ENCODE measurements at places on chromosomes 7 and 10. TPM values are rescaled to one million over a fixed set of nuclear protein-coding genes. Genes with fewer than 3 reads are reported as not detected.

The CYP3A7 gene
- total RNA-seq: 1.5 TPM

The LRRC18 gene
- not detected for total RNA-seq

The DRGX gene
- not detected for total RNA-seq

The MMP21 gene
- 0.59 TPM for total RNA-seq

The FGL2 gene
- 62.1 TPM for total RNA-seq

The TET1 gene
- total RNA-seq: 6.9 TPM

The HOXA6 gene
- 7.9 TPM for total RNA-seq

The SPDYE8 gene
- not detected for total RNA-seq

The VWA2 gene
- 8.0 TPM for total RNA-seq

The SLC13A4 gene
- total RNA-seq: 0.29 TPM

The ELAPOR2 gene
- 34.7 TPM for total RNA-seq

DNA sequence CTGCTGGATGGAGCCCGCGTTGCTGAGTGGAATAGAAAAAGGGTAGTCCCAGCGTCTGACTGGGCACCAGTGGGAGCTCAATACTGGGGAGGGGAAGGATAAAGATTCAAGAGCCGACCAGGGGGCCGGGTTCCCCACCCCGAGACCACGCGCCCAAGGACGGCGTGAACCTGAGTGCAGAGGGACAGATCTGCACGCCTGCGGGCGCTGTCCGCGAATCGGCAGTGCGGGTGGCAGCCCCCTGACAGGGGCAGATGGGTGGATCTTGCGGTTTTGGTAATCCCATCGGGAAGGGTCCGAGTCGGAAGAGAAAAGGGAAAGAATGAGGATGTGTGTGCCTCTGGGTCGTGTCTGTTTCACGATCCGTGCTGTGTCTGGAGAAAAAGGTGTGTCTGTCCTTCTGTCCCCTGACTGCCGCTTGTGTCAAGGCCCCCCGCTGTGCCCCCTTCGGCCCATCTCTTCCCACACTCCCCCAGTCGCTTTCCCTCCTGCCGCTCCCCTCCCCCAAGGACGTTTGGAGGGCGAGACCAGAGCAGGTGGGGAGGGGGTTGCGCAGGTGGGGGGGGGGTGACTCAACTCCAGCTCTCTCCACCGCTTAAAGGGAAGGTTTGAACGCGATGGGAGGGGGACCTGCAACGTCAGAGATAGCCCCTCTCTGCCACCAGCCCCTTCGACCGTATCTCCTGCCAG lies 734 bp upstream of the VGF start:
- H3K36me3 ChIP-seq: no peaks in the 10 kb centered on the region
- no peak overlapping the region for H3K4me3 ChIP-seq
- no peak for DNase-seq
- no peak overlapping the region for H3K27ac ChIP-seq
- peaks cover 14% of the 10 kb centered on the region for H3K4me1 ChIP-seq

DNA sequence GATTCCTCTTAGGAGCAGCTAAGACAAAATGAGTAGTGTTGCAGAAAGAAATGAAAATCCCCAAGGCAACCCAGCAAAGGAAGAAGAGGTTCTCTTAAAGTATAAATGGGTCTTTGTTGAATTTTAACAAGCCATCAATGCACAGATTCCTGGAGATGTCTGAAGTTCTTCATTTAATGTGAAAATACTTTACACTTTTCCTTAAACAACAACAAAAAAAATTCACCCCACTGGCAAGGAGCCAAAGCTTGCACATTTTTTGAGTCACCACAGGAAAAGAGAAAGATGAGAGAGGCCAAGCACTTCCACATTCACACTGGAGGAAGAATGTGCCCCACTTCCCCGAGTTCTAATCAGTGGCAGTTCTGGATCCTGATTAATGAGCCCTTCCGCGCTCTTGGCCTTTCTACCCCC lies 286.4 kb upstream of the MEOX2 start:
- DNase-seq: no peak
- H3K27ac ChIP-seq: peak overlapping the region; percentile 43
- no peaks in the 10 kb centered on the region for H3K27me3 ChIP-seq
- H3K4me1 ChIP-seq: no peaks in the 10 kb centered on the region
- H3K36me3 ChIP-seq: no peaks in the 10 kb centered on the region

- no peaks in the 10 kb centered on the region for H3K4me1 ChIP-seq
- DNase-seq: no peak
- no peak overlapping the region for H3K27ac ChIP-seq
- H3K4me3 ChIP-seq: no peak overlapping the region
- no peaks in the 10 kb centered on the region for H3K36me3 ChIP-seq
Observed at GRCh38 chr7:68266004-68266579, 1269.5 kb downstream of the TYW1 start.

DNA sequence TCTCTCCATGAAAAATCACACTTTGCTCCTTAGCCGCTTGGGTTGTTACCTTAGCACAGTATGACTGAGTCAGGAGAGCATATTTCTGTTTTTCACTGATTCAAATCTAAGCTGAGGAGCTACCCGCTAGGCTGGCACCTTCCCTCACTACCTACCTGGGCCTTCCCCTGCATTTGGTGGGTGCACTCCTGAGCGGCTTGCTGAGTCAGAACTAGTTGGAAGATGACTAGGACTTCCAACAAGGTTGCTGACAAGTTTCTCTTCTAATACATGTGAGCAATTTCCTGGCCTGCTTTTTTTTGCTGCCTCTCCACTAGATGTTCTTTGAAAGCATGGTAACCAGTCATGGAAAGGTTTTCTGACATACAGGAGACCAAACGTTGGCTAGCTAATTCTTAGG lies 43.8 kb upstream of the SEC61G start:
- H3K4me3 ChIP-seq: no peak overlapping the region
- H3K36me3 ChIP-seq: no peaks in the 10 kb centered on the region
- no peaks in the 10 kb centered on the region for H3K4me1 ChIP-seq
- no peaks in the 10 kb centered on the region for H3K27me3 ChIP-seq

- H3K4me1 ChIP-seq: no peaks in the 10 kb centered on the region
- no peaks in the 10 kb centered on the region for H3K36me3 ChIP-seq
- DNase-seq: no peak
- no peak overlapping the region for H3K4me3 ChIP-seq
- H3K27ac ChIP-seq: no peak overlapping the region
- H3K27me3 ChIP-seq: peaks cover 12% of the 10 kb centered on the region
Observed at GRCh38 chr7:1252540-1253090, 19.9 kb downstream of the UNCX start.

DNA sequence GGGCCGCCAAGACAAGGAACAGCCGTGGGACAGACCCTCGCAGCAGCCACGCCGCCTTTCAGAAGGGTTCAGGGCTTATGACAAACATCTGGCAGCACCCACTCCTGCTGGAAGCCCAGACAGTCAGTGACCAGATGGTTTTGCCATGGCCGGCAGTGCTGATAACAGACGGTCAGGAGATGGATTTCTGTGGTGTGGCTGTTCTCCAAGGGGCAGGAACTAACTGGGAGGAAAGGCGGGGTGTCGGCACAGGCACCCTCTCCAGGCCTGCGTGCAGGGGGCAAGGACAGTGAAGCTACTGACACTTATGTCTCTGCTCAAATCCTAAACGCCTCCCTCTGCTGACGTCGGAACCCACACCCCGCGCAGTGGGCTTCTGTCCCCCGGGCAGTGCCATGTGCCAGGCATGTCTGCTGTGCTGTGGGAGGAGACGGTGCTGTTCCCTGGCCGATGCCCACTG lies 416.1 kb downstream of the DNAJB6 start:
- no peak overlapping the region for H3K4me3 ChIP-seq
- H3K4me1 ChIP-seq: no peaks in the 10 kb centered on the region
- DNase-seq: no peak
- no peak overlapping the region for H3K27ac ChIP-seq
- H3K27me3 ChIP-seq: no peaks in the 10 kb centered on the region

- no peak overlapping the region for H3K4me3 ChIP-seq
- no peaks in the 10 kb centered on the region for H3K4me1 ChIP-seq
- H3K27ac ChIP-seq: peak overlapping the region; percentile 57
- peak; percentile 44 for DNase-seq
- H3K27me3 ChIP-seq: no peaks in the 10 kb centered on the region
Observed at GRCh38 chr10:118792526-118792925, 37.8 kb upstream of the CACUL1 start.

GRCh38 chr10:4809156-4809555 lies 16.9 kb upstream of the AKR1E2 start:
- H3K27me3 ChIP-seq: no peaks in the 10 kb centered on the region
- no peak overlapping the region for H3K27ac ChIP-seq
- no peaks in the 10 kb centered on the region for H3K36me3 ChIP-seq
- no peaks in the 10 kb centered on the region for H3K4me1 ChIP-seq

DNA sequence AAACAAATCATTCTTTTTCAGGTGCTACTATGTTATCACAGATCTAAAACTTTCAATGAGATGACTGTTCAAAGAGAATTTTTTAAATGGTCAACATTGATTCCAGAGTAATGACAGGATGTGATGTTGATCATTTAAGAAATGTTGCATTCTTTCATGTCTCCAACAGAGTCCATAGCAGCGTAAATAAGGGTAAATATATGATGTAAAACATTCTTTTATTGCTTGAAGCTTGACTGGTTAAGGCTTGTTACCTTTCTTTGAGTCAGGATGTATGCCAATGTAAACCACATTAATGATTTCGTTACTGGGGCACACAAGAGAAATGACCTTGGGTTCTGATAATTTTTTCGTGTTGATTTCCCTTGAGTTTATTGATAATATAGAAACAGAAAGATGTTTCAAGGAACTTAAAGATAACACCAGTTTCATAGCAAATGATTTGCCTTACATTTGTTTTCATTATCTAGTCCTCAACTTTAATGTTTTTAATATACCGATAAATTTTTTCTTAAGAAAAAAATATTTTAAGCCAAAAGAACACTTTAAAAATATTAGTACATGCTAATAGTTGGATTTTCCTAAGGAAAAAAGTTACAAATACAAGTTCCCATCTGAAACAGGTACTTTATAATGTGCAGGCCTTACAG lies 3.5 kb downstream of the STK17A start:
- no peak overlapping the region for H3K27ac ChIP-seq
- H3K4me1 ChIP-seq: no peaks in the 10 kb centered on the region
- peak overlapping the region; percentile 99 for H3K4me3 ChIP-seq
- DNase-seq: no peak

DNA sequence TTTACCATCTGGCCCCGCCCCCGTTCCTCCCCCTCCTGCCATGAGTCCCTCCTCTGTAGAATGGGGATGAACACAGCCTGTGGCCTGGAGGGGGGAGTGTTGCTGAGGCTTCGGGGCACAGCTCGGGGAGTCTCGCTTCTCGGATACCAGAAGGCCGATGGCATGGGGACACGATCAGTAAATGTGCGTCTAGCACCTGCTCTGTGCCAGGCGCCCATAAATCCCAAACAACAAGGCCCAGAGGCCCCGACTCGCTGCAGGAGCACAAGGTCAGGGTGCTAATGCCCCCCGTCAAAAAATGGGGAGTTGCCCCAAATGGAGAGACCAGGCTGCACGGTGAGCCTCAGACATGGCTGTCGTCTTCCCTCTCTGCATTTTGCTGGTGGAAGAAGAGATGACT lies 40.7 kb downstream of the JAKMIP3 start:
- H3K4me3 ChIP-seq: no peak overlapping the region
- no peak overlapping the region for H3K27ac ChIP-seq
- H3K27me3 ChIP-seq: no peaks in the 10 kb centered on the region
- no peak for DNase-seq

- H3K27ac ChIP-seq: no peak overlapping the region
- H3K4me3 ChIP-seq: no peak overlapping the region
- H3K27me3 ChIP-seq: no peaks in the 10 kb centered on the region
- H3K4me1 ChIP-seq: no peaks in the 10 kb centered on the region
- no peak for DNase-seq
Observed at GRCh38 chr7:22319424-22320403, 37.2 kb downstream of the RAPGEF5 start.

GRCh38 chr10:119103241-119103902 lies 541 bp upstream of the DENND10 start:
- no peaks in the 10 kb centered on the region for H3K27me3 ChIP-seq
- no peaks in the 10 kb centered on the region for H3K4me1 ChIP-seq
- peak overlapping the region; percentile 92 for H3K4me3 ChIP-seq
- H3K27ac ChIP-seq: peak overlapping the region; percentile 70
- DNase-seq: no peak
- H3K36me3 ChIP-seq: no peaks in the 10 kb centered on the region

DNA sequence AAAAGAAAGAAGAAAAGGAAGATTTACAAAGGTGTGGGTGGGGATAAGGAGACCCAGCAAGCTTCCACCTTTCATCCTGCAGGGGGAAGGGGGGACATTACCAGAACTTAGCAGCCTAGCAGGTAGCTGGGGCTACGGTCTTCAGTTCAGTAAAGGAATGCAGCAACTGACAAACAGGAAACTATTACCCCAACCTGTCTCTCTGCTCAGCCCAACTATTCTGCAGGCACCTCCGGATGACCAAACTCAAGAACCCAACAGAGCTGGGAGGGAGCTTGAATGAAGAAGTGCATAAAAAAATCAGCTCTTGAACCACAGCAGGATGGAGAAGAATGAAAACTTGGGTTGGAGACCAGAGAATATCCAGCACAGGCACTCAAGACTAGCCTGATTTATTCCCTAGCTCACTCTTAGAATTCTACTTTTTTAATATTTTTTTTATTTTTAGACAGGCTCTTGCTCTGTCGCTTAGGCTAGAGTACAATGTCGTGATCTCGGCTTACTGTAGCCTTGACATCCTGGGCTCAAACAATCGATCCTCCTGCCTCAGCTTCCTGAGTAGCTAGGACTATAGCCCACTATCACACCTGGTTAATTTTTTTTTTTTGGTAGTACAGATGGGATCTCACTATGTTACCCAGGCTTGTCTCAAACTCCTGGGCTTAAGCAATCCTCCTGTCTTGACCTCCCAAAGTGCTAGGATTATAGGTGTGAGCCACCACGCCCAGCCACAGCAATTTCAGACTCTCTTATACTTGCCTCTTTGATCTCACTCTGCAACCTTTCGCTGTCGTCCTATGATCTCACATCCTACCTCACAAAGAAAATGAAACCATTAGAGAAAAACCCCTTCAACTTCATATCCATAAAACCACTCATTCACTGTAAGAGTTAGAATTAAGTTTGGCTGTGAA lies 18.5 kb upstream of the C10orf67 start:
- H3K36me3 ChIP-seq: no peaks in the 10 kb centered on the region
- no peak overlapping the region for H3K4me3 ChIP-seq
- H3K4me1 ChIP-seq: no peaks in the 10 kb centered on the region
- no peaks in the 10 kb centered on the region for H3K27me3 ChIP-seq
- no peak for DNase-seq

- H3K27ac ChIP-seq: no peak overlapping the region
- H3K36me3 ChIP-seq: no peaks in the 10 kb centered on the region
- H3K27me3 ChIP-seq: no peaks in the 10 kb centered on the region
- no peaks in the 10 kb centered on the region for H3K4me1 ChIP-seq
- no peak overlapping the region for H3K4me3 ChIP-seq
- no peak for DNase-seq
Observed at GRCh38 chr10:89808842-89809241, 107.5 kb downstream of the KIF20B start.

DNA sequence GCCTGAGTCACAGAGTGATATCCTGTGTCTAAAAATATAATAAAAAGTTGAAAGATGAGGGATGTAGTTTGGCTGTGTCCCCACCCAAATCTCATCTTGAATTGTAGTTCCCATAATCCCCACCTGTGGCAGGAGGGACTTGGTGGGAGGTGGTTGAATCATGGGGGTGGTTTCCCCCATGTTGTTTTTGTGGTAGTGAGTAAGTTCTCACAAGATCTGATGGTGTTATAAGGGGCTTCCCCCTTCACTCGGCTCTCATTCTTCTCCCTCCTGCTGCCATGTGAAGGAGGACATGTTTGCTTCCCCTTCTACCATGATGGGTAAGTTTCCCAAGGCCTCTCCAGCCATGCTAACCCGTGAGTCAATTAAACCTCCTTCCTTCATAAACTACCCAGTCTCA lies 25.1 kb upstream of the UBE3C start:
- no peak for DNase-seq
- H3K27ac ChIP-seq: no peak overlapping the region
- H3K4me1 ChIP-seq: no peaks in the 10 kb centered on the region
- H3K27me3 ChIP-seq: no peaks in the 10 kb centered on the region

Data from breast epithelium (tissue), 4 donors.